H7 (cell line): ENCODE measurements at places on chromosomes 13 and 19. TPM values are rescaled to one million over a fixed set of nuclear protein-coding genes. Genes with fewer than 3 reads are reported as not detected.

DNA sequence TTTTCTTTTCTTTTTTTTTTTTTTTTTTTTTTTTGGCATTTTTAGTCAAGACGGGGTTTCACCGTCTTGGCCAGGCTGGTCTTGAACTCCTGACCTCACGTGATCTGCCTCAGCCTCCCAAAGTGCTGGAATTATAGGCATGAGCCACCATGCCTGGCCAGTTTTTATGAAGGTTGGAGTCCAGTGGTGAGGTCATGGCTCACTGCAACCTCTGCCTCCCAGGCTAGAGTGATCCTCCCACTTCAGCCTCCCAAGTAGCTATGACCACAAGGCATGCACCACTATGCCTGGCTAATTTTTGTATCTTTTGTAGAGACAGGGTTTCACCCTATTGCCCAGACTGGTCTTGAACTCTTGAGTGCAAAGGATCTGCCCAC, 4.2 kb downstream of the SNRPA start:
- no peak for DNase-seq

GRCh38 chr19:54451331-54451871, 2.4 kb downstream of the LENG8 start:
- DNase-seq = no peak

DNA sequence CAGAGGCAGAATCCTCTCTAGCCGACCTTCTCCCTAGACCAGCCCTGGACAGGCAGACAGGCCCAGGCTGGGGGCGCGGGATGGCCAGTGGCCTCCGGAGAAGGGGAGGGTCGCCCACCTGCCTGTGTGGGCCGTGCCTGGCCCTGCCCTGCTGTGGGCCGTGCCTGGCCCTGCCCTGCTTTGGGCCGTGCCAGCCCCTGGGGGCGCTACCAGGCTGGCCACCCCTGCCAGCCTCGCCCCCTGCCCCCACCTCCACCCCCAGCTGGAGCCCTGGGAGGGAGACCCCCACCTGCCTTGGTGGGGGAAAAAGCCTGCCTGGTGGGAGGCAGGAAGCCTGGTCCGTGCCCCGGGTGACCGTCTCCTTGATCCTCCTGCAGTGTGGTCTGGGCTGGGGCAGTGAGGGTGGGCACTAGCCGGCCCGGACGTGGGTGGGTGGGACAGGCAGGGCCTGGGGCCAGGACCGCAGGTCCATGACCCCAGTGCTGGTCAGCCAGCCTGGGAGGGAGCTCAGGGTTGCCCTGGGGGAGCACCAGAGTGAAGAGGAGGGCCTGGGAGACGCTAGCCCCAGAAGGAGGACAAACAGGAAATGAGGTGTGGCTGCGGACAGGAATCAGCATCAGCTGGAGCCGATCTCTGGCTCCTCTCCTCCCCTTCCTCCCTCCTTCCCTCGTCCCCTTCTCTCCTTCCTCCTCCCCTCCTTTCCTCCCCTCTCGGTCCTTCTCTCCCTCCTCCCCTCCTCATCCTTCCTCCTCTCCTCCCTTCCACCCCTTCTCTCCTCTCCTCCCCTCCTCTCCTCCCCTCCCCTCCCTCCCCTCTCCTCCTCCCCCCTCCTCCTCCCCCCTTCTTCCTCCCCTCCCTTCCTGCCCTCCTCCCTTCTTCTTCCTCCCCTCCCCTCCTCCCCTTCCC, 5.1 kb upstream of the MKNK2 start:
- no peak for DNase-seq

- DNase-seq = no peak
These were observed 7.7 kb downstream of the DIS3 start for GRCh38 chr13:72774019-72774418.

The HNRNPL gene
- total RNA-seq = 454 and 591 TPM in 2 replicates
